CD4-positive, CD25-positive, alpha-beta regulatory T cell (primary cell): ENCODE measurements at places on chromosomes 2 and 18. TPM values are rescaled to one million over a fixed set of nuclear protein-coding genes. Genes with fewer than 3 reads are reported as not detected.

The PRSS56 gene
- polyA plus RNA-seq: not detected

The NR4A2 gene
- 12.4 TPM for polyA plus RNA-seq

The LYG1 gene
- polyA plus RNA-seq: not detected

The CXCR4 gene
- 581 TPM for polyA plus RNA-seq

DNA sequence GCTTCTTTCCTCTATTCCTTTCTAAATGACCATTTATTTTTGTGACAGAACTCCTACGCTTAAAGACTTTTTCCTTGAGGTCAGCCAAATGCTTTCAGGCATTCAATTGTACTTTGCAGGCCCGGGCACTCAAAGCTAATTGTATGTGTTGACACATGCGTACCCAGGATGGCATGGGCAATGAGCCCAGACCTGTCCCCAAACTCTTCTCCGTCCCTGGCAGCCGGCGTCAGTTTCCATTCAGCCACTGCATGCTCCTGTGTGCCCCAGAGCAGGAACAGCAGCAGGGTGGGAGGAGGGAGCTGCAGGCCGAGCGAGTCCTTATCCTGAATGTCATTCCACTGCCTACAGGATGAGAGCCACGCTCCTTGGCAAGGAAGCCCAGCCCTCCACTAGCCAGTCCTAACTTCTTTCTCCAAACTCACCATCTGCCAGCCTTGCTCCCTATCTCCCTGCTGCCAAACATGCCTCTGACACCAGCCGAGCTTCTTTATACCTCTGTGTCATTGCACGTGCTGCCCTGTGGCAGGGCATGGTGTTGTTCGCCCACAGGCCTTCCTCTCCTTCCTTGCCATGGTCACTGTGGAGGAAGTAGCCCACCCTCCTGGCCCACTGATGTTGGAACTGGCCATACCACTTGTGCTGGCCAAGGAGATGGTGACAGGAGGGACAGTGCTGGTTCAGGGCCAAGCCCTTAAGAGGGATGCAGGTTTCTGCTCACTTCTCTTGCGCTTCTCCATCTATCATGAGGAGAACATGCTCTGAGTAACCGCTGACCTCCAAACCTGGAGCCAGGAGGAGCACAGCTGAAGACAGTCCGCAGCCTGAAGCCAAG is 116.9 kb upstream of the FHL2 start:
- no peaks in the 10 kb centered on the region for H3K36me3 ChIP-seq
- no peak for DNase-seq
- no peaks in the 10 kb centered on the region for H3K4me1 ChIP-seq
- no peak overlapping the region for H3K4me3 ChIP-seq
- peaks cover 11% of the 10 kb centered on the region for H3K27me3 ChIP-seq

- H3K4me3 ChIP-seq: no peak overlapping the region
- DNase-seq: no peak
- no peak overlapping the region for H3K27ac ChIP-seq
- no peaks in the 10 kb centered on the region for H3K36me3 ChIP-seq
- no peaks in the 10 kb centered on the region for H3K27me3 ChIP-seq
These were observed 248.5 kb upstream of the SLC8A1 start for GRCh38 chr2:40700231-40700954.

DNA sequence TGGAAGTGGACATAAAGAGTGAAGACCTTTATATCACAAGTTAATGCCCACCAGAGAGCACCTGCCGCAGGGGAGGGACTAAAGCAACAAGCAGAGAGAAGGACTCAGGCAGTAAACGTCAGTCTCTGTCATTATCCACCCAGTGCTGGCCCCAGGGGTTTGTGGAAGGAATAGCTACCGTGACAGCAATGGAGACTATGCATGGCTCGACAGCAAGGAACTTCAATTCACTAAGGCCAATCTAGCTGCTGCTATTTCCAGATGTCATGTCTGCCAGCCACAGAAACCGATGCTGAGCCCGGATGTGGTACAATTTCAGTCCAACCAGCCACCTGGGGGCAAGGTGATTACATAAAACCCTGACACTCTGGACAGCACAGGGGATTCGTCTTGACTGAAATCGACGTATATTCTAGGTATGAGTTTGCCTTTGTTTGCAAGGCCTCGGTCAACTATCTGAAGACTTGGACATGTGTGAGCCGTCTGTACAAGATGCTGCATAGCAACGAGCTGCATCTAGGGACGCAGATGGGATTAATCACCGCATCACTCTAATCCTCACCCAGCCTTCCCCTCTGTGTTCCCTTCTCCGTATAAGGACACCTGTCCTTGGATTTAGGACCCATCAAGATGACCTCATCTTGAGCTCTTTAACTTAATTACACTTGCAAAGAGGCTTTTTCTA is 154.1 kb upstream of the SH3BP4 start:
- no peaks in the 10 kb centered on the region for H3K4me1 ChIP-seq
- H3K27me3 ChIP-seq: no peaks in the 10 kb centered on the region
- H3K36me3 ChIP-seq: no peaks in the 10 kb centered on the region
- no peak overlapping the region for H3K27ac ChIP-seq

DNA sequence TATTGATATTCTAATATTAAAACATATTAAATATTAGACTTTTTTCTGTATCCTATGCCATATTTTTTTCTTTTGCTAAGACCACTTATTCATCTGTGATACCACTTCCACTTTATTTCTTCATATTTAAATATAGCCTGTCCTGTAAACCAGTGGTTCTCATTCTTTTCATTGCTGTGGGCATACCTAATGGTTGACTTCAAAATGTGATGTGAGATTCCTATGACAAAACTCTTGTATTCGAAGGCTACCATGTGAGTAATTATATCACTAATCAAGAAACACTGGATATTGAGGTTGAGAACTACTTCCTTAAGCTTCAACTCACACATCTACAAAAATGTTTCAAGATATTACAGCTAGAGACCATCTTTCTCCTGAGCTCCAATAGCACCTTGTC is 3.6 kb downstream of the SCRN3 start:
- peaks cover 24% of the 10 kb centered on the region for H3K36me3 ChIP-seq
- H3K27ac ChIP-seq: no peak overlapping the region
- no peak overlapping the region for H3K4me3 ChIP-seq
- H3K4me1 ChIP-seq: peaks cover 9% of the 10 kb centered on the region
- no peak for DNase-seq

- H3K4me3 ChIP-seq: no peak overlapping the region
- H3K4me1 ChIP-seq: no peaks in the 10 kb centered on the region
- H3K27ac ChIP-seq: no peak overlapping the region
- H3K36me3 ChIP-seq: no peaks in the 10 kb centered on the region
- peaks cover 3% of the 10 kb centered on the region for H3K27me3 ChIP-seq
These were observed 243.6 kb upstream of the RBMS1 start for GRCh38 chr2:160737247-160737646.

DNA sequence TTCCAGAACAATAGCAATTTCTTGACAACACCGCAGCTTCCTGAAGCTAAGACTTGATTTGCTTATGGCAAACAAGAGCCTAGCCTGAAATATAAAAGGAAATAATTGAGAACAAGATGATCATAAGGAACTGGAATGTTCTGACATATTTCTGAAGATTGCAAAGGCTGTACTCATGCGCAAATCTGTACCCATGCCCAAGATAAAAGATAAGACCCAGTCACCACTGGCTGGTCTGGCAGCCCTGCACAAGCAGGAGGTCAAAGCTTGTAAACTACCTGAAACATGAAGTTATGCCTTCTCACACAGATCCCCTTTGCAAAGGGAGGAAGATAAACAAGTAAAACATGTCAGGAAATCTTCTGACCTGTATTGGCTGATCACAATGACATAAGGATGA is 160.8 kb upstream of the GYPC start:
- no peaks in the 10 kb centered on the region for H3K36me3 ChIP-seq
- no peak overlapping the region for H3K4me3 ChIP-seq
- no peaks in the 10 kb centered on the region for H3K4me1 ChIP-seq
- H3K27me3 ChIP-seq: no peaks in the 10 kb centered on the region

DNA sequence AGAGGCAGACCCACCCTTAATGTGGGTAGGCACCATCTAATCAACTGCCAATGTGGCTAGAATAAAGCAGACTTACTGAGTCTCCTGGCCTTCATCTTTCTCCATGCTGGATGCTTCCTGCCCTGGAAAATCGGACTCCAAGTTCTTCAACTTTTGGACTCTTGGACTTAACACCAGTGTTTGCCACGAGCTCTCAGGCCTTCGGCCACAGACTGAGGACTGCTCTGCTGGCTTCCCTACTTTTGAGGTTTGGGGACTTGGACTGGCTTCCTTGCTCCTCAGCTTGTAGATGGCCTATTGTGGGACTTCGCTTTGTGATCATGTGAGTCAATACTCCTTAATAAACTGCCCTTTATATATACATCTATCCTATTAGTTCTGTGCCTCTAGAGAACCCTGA is 21.9 kb downstream of the ST8SIA5 start:
- no peak overlapping the region for H3K27ac ChIP-seq
- H3K4me3 ChIP-seq: no peak overlapping the region
- DNase-seq: no peak
- no peaks in the 10 kb centered on the region for H3K36me3 ChIP-seq

DNA sequence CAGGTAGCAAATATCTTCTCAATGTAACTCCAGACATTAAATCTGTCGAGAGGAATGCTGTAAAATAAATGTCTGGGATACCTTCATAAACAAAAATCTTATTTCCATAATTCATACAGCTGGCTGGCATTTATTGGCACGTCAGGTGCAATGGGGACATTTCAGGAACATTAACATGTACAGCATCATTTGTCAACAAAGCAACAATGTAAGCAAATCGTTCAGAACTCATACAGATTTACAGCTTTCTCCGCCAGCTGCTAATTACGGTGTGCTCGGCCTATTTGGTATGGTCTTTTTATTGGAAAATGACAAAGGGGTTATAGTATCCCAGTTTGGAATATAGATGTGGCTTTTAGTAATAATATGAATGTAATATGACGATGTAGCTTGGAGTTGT is 464.9 kb downstream of the ARHGAP15 start:
- no peak overlapping the region for H3K27ac ChIP-seq
- no peaks in the 10 kb centered on the region for H3K27me3 ChIP-seq
- peaks cover 11% of the 10 kb centered on the region for H3K36me3 ChIP-seq
- H3K4me1 ChIP-seq: no peaks in the 10 kb centered on the region
- no peak overlapping the region for H3K4me3 ChIP-seq

GRCh38 chr2:144441711-144442141 is 78.2 kb downstream of the ZEB2 start:
- no peak for DNase-seq
- no peaks in the 10 kb centered on the region for H3K27me3 ChIP-seq
- H3K36me3 ChIP-seq: no peaks in the 10 kb centered on the region
- no peaks in the 10 kb centered on the region for H3K4me1 ChIP-seq
- H3K4me3 ChIP-seq: no peak overlapping the region
- no peak overlapping the region for H3K27ac ChIP-seq

- no peaks in the 10 kb centered on the region for H3K4me1 ChIP-seq
- no peak overlapping the region for H3K27ac ChIP-seq
- no peak for DNase-seq
- no peaks in the 10 kb centered on the region for H3K36me3 ChIP-seq
- H3K4me3 ChIP-seq: no peak overlapping the region
These were observed 54.7 kb upstream of the FZD7 start for GRCh38 chr2:201978986-201979385.
